ENCODE measurements at places on chromosomes 6 and 20.
A peak's percentile ranks its signal among the peaks of the same experiment; 100 is the strongest.

- DNase-seq = no peak
These were observed 24.0 kb upstream of the GATA5 start for GRCh38 chr20:62499758-62500236.

GRCh38 chr6:103269581-103269980 is 1590.1 kb downstream of the HACE1 start:
- DNase-seq = no peak

DNA sequence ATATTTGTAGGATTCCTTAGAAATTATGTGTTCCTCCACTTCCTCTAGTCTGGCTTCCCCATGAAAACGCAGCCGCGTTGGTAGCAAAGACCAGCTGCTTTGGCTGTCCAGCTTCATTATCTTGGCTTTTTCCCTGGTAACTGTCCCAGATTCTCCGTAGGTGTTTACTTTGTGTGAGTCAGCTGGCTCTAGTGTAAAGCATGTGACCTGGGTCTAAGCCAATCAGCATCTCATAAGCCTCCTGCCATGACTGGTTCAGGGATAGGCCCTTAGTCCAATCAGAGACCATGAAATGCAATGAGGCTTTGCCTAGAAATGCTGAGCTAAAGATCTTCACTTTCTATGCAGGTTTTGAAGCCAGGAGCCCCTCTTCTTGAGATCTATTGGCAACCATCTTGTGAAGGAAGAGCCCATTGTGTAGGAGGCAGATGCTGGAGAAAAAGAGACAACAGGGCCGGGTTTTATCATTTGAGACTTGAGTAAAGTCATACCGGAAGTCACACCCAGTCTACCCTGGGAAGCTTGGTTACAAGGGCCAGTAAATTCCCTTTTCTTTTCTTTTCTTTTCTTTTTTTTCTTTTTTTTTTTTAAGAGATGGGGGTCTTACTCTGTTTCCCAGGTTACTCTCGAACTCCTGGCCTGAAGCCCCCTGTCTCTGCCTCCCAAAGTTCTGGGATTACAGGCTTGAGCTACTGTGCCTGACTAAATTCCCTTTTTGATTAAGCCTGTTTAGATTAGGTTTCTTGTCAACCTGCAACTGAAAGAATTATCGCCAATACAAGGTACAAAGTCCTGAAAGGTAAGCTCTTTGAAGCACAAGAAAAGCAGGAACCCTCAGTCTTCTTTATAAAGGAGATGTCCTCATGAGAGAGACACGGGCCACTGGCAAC is 256.5 kb upstream of the RREB1 start:
- peak; percentile 93 for DNase-seq

DNA sequence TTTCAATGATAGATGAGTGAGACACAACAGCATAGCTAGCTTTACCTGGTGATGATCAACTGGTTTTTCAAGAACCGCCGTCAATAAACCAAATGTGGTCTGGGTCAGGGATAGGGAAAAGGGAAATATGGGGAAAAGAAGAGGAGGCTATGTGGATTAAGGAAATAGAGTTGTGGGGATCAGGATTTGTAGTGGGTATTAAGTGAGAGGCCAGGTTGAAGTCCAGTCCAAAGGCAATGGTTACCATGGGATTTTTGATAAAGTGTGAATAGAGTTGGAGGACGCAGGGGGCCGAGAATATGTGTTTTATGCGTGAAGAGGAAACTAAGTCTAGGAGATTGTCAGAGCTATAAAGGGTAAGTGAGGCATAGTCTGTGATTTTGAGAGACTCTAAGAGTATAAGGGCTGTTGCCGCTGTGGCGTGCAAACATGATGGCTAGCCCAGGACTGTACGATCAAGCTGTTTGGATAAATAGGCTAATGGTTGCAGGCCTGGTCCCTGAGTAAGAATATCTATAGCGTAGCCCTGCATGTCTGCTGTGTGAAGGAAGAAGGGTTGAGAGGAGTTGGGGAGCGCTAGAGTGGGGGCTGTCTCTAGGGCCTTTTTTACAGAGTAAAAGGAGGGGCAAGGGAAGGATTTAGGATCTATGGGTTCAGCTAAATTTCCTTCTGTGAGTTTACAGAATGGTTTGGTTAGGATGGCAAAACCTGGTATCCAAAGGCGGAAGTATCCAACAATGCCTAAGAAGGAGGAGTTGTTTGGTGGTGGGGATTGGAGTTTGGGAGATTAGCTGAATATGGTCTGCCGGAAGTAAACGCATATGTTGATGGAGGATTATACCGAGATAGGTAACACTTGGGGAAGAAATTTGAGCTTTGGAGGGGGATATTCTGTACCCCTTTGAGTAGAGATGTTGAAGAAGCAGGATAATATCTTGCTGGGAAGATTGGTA is 749.7 kb upstream of the ADGRB3 start:
- no peak for DNase-seq

Data from AG08396 (cell line).